ENCODE measurements at places on chromosomes 12 and 14.

DNA sequence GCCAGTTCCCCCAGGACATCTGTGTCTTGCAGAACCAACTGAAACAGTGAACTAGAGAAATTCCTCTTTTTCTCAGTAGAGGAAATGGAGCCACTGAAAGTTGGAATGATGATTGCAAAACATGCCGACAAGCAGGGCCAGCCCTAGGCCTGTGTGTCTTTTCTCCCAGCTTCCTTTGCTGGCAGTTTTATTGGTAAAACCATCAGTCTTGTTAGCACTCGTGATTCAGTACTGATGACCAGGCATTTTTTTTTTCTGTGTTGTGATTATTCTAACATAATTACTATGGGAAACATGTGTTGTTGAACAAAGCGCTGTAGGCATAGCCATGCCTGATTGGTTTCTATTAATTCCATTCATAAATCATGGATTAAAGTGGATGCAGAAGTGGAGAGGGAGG lies 620.7 kb downstream of the AACS start:
- DNase-seq: no peak

DNA sequence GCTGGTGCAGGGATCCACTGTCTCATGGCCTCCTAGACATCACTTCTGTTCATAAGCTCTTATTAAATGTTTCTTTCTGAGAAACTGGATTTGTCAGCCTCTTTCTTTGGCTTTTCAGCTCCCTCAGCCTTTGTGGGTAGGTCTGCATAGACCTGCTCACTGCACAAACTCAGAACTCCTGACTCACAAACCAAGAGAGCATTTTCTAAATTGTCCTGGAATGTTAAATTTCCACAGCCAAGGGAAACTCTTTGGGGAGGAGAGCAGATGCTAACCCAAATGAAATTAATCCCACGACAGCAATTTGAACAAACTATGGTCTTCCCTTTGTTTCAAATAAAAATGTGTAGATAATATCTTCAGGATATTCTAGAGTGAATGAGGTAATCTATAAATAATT lies 19.5 kb upstream of the CERS5 start:
- no peak for DNase-seq

- no peak for DNase-seq
Observed at GRCh38 chr14:71324767-71325272, 417.6 kb downstream of the PCNX1 start.

- no peak for DNase-seq
Observed at GRCh38 chr12:6899837-6900519, 4.6 kb upstream of the LRRC23 start.

DNA sequence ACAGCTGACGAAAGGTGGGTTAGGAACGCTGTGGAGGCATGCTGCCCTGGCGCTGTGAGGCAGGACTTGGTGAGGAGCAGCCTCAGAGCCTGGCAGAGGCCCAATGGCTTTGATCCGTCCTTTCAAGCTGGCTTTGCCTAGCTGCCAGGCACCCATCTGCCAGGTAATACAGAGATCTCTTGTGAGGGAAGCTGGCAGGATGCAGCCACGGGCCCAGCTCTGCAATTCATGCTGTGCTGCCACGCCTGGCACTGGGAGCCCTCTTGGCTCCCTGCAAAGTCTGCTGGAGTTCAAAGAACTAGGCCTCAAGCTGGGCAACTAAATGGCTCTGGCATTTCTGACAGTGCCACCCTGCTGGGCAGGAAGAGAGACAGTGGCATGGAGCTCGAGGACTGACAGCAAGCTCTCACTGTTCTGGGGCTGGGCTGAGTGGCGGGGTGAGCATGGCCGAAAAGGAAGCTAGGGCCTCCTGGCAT lies 18.7 kb downstream of the IQSEC3 start:
- DNase-seq: no peak

- DNase-seq: no peak
Observed at GRCh38 chr14:30267141-30267540, 291.8 kb upstream of the G2E3 start.

GRCh38 chr14:34347683-34348082 lies 114.4 kb downstream of the SPTSSA start:
- no peak for DNase-seq

- DNase-seq: no peak
Observed at GRCh38 chr14:53509276-53510244, 356.4 kb upstream of the DDHD1 start.

DNA sequence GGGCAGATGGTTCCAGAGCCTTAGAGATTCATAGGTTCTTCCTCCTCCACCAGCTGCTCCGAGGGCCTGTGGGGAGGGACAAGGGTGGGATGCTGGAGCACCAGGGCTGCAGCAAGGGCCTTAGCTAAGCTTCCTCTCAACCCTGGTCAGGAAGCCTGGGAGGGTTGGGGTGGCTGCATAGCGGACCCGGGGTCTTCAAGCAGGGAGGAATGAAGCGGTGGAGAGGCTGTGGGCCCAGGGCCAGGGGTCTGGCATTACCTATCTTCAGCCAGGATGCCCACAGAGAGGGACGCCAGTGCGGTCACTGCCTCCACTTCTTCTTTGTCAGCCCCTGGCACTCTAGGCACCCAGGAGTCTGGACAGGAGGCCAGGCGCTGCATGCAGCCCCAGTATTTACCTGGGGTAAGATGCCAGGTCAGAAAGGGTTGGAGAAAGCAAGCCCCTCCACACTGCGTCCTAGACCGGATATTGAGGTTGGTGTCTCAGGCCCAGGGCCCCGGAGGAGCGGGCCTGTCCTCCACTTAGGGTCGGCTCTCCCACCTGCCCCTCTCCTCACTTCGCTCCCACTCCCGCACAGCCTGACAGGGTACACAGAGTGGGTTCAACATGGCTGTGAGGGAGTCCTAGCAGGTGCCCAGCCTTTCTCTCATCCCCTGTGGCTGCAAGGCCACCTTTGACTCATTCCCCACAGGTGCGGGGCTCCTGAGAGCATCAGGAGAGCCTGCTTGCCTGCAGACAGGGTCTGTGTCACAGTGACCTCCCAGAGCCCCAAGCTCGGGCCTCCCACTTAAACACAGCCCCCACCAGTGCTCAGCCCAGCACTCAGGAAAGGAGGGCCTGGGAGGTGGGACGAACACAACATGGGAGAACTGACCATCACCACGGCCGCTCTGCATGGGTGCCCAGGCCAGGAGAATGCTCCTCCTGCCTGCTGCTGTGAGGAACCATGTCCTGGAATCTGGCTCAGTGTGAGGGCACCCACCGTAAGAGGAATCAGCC lies 11.1 kb downstream of the SLC48A1 start:
- no peak for DNase-seq

- no peak for DNase-seq
Observed at GRCh38 chr14:44720707-44721106, 213.6 kb upstream of the FSCB start.

DNA sequence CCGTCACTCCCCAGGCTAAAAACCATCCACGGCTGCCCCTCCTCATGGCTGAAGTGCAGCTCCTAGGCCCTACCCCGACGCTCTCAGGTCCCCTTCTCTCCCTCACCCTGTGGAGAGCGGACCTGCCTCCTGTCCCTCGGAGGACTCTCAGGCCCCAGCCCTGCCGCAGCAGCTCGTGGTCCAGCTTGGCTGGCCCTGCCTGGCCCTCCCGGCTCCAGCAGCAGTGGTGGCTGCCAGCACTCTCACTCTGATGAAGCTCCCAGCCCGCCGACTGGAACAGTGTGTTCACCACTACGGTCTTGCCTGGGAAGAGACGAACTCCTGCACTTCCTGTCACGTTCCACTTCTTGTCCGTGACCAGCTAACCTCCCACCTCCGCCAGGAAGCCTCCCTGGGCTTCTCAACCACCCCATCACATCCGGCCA lies 11.1 kb downstream of the BAG5 start:
- DNase-seq: no peak

- no peak for DNase-seq
Observed at GRCh38 chr12:114835031-114835430, 151.1 kb upstream of the TBX3 start.

DNA sequence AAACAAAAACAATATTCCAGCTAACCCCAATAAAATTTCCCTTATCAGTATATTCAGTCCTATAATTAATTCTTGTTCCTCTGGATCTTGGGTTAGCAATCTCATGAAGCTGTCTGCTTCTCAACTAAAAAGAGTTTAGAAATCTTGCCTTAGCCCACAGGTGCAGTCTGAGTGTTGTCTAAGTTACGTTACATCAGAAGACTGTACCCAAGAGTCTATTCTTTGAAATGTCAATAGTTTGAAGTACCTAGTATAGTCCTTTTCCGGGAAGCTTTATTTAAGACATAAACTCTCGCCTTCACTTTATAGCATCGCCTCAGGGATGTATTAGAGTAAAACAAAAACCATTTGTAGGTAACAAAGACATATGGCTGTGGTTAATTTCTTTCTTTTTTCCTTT lies 465.1 kb downstream of the FUT8 start:
- no peak for DNase-seq

DNA sequence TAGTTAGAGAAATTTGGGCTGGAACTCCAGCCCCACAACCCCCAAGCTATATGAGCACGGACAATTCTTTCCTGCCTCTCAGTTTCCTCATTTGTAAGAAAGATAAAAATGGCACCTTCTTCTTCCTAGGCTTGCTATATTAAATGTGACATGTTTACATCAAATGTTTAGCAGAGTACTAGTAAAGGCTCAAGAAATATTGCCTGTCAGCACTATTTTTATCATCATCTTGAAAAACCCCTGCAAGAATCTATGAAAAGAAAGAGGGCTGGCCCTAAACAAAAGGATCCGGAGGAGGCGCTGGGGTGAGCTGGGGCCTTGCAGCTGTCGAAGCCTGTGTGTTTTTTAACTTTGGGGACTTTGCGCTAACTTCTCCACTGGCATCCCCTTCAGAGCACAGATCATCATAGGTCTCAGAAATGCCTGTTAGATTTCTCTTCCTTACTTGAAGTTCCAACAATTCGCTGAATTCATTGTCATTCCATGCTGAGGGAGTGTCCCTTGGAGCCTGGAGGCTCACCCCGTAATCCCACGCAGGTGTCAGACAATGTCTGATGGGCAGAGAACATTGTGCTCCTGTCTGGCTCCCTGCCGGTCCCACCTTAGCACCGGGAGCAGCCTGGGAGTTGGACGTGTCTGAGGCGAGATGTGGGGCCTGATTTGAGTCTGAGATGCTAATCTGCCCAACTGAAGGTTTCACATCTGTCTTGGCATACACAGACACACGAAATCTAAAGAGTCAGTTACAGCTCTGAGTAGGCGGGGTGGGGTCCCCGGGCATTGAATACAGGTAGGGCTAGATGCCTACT lies 206.8 kb downstream of the NUAK1 start:
- no peak for DNase-seq

DNA sequence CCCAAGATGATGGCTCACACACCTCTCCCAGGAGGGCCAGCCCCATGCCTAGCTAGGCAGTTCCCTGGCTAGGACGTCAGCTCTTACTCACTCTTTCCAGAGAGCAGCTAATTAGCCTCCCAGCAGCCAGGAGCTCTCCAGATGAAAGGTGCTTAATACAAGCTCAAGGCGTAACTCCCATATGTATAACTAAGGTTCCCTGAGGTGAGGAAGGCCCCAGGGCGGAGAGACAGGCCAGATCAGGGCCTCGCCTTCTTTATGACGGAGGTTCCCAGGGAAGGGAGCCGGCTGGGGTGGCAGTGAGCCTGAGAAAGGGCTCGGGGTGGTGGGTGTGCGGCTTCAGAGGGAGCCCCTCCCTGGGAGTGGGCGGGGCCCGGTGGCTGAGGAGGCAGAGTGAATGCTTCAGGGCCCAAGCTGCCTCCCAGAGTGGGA lies 26.4 kb upstream of the ZFP36L1 start:
- peak; percentile 90 for DNase-seq

DNA sequence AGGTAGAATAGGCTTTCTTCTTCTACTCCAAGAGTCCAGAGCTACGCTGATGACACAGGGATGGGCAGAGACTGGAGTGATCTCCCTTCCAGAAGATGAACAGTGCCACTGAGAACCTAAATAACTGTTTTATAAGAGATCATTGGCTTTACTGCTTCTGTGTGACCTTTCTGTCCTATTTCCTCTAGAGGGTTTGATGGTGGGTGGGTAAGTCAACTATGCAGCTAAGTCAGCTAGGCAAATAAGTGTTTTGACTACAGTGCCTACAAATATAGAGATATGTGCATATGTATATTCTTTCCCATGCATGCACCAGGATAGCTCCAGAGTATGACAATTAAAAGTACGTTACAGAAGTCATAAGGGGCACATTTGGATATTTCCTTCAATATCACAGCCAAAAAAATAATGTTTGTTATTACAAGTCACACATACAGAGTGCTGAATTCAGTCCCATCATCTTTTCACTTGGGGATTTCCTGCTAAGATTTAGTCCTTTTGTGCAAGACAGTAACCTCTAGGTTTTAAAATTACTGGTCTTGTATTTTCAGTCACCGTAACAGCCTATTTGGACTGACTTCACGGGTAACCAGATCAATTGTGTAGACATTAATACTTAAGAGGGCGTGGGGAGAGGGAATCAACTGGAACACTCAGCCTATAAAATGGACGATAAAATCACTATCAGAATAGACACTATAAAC lies 412.6 kb upstream of the SOX5 start:
- no peak for DNase-seq

DNA sequence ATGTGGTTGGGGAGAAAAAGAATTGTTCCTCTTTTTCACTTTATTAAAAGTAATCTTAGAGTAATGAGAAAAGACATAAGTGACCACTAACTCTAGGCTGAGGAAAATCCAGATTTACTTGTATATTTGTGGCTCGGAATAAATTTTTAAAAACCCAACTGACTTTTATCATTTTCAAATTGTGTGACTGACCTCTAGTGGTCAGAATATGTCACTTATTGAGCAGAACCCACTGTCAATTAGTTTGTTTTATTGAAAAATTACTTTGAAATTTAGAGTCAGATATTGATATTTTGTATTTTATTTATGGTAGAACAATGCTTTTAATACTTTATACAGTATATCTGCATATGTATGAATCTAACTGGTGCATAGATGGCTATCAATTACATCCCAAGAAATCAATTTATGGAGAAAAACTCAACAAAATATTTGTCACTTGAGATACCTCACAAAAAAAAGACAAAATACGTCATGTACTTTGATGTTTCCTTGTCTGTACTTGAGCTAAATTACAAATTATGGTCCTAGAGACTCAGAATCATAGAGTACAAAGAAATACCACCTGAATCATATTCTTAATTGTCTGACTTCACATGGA lies 229.4 kb downstream of the CNTN1 start:
- DNase-seq: peak; percentile 12

- DNase-seq: no peak
Observed at GRCh38 chr12:20030826-20031225, 337.5 kb upstream of the PDE3A start.

DNA sequence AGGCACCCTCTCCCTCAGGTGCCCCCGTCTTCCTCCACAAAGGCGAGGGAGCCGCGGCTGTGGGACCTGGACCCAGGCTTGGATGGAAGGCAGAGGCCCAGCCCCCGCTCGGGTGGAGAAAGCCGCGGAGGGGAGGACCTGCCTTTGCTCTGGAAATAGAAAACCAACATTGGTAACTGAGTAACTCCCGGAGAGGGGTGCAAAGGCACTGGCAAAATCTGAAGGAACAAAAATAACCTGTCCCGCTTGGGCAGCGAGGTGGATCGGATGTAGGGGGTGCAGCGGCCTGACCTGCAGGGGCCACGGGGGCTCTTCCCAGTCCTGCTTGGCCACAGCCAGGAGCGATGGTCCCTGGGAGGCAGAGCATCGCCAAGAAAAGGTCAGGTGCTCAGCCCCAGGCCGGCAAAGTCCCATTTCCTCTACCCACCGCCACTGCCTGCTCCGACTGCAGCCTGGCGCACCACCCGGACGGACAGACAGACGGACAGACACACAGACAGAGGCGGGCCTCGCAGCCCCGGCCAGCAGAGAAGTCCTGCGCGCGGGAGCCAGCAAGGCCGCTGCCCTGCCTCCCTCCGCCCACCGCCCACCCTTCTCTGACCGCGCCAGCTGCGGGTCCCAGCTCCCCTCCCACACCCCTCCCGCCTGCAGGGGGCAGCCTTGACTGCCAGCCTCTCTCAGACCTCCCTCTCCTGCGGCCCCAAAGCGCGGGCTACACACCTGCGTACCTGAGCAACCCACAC lies 21.4 kb upstream of the TMEM106C start:
- DNase-seq: no peak

Measured in HCT116 (cell line).